ENCODE measurements at places on chromosomes 3 and 15.

DNA sequence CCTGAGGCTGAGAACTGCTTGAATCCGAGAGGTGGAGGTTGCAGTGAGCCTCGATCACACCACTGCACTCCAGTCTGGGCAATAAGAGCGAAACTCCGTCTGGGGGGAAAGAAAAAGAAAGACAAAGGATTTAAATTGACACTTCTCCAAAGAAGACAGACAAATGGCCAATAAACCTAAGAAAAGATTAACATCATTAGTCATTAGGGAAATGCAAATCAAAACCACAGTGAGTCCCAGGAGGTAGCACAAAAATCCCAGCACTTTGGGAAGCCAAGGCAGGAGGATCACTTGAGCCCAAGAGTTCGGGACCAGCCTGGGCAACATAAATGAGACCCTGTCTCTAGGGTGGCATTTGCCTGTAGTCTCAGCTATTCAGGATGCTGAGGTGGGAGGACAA, 12.6 kb downstream of the CLPX start:
- DNase-seq = no peak

- no peak for DNase-seq
Measured at GRCh38 chr3:38370149-38370548, 23.6 kb downstream of the XYLB start.

- DNase-seq = no peak
Measured at GRCh38 chr3:127182431-127182830, 10.5 kb upstream of the PRR23E start.

DNA sequence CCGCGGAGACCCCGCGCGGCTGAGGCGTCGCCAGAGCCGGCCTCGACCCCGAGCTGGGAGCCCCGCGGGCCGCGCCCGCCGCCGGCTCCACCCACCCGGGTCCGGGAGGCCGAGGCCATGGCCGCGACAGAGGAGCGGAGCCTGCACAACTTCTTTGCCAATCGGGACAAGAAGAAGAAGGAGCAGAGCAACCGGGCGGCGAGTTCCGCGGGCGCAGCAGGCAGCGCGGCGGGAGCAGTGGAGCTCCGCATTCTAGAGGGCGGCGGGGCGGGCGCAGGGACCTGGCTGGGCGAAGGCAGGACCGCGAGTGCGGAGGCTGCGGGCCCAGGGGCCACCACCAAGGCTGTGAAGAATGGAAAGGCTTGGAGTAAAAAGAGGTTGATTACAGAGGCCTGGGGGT, 37.6 kb upstream of the EPHA6 start:
- no peak for DNase-seq

DNA sequence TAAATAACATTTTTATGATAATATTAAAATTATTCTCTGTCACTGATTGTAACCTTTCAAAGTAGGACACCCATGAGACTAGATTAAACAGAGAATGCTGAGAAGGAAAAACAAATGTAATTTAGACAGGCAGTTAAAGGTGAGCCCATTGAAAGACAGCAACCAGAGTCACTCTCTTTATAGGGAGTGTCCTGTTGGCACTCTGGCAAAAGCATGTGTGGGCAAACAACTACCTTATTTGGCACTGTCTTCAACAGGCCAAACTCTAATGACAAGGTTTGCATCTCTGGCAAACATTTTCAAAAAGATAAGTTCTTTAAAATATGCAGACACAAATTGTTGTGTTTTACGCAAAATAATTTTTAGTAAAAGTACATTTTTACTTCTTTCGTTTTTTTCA, 29.8 kb downstream of the NFKBIZ start:
- no peak for DNase-seq

GRCh38 chr3:6182909-6183308, 678.0 kb upstream of the GRM7 start:
- no peak for DNase-seq

DNA sequence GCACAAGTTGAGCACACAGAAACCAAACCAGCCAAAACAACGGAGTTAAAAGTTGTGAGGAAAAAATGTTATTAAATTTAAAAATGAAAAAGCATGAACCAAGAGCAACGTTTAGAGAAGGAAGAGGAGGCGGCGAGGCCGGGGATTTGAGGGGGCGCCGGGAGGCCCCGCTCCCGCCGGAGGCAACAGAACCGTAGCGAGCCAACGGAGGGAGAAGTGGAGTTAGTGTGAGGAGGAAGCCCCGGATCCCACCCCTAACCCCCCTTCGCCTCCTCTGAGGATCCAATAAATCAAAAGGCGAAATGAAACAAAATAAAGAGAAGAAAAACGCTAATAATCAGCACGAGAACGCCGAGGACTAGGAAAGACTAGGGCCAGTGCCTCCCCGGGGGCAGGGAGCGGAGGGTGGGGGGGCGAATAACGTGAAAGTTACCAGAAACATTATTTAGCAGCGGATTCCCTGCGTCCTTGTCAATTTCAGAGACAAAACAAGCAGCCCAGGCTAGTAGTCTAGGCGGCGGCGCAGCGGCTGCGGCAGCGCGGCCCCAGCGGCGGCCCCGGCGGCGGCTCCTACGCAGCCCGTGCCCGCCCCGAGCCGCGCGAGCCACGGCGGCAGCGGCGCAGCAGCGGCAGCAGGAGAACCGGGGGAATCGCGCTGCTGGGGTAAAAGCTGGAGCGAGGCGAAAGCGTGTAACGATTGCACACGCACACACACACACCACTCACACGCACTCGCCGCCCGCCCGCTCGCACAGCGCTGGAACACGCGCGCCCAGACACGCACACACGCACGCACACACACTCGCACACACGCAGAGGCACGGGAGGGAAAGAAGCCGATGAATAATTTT, 1.7 kb downstream of the MEIS2 start:
- peak; percentile 76 for DNase-seq
